ENCODE measurements at places on chromosomes 11 and 22. TPM values are rescaled to one million over a fixed set of nuclear protein-coding genes. Genes with fewer than 3 reads are reported as not detected.

IFITM1 gene
- total RNA-seq: 223 TPM

ZP1 gene
- not detected for total RNA-seq

FOSL1 gene
- 2.0 TPM for total RNA-seq

PITPNB gene
- 40.8 TPM for total RNA-seq

MS4A10 gene
- not detected for total RNA-seq

Measured in CD8-positive, alpha-beta T cell (primary cell).